ENCODE measurements at places on chromosomes 11 and 22. TPM values are rescaled to one million over a fixed set of nuclear protein-coding genes. Genes with fewer than 3 reads are reported as not detected.

The ANGPTL5 gene
- polyA plus RNA-seq: 0.02 TPM

The TMPRSS13 gene
- polyA plus RNA-seq: 16.7 TPM

The CRYBA4 gene
- polyA plus RNA-seq: not detected

The OR2AT4 gene
- polyA plus RNA-seq: not detected

The PANX3 gene
- not detected for polyA plus RNA-seq

The MRPL11 gene
- polyA plus RNA-seq: 27.2 TPM

Data from esophagus (tissue), 2 donors.